Uterus (tissue), 4 donors: ENCODE measurements at places on chromosomes 11 and 22. TPM values are rescaled to one million over a fixed set of nuclear protein-coding genes. Genes with fewer than 3 reads are reported as not detected.

Gene SSTR3
- under 0.01 TPM for total RNA-seq

Gene OR8A1
- not detected for total RNA-seq

Gene PATE2
- not detected for total RNA-seq

Gene MS4A15
- total RNA-seq: not detected

- DNase-seq: no peak
- no peaks in the 10 kb centered on the region for H3K4me1 ChIP-seq
- no peak overlapping the region for H3K27ac ChIP-seq
- no peaks in the 10 kb centered on the region for H3K27me3 ChIP-seq
These were observed 23.5 kb downstream of the RDX start for GRCh38 chr11:110272919-110273318.

DNA sequence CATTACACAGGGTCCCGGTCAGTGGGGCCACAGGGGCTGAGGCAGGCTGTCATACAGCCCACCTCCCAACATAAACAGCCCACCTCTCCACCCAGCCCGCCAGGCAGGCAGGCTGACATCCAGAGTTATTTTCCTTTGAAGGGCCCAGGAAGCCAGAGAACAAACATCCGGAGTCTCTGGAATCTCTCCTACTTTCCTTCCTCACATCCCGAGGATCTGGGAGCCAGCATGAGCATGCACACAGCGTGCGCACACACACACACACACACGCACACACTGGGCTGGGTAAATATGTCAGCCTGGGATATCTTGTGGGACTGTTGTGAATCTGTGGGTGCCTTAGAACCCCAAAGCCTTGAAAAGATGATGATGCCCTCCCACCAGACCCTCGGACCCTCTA, 55.4 kb downstream of the PDE2A start:
- no peaks in the 10 kb centered on the region for H3K36me3 ChIP-seq
- no peaks in the 10 kb centered on the region for H3K27me3 ChIP-seq
- peak overlapping the region; percentile 52 for H3K27ac ChIP-seq
- H3K4me1 ChIP-seq: no peaks in the 10 kb centered on the region
- peak; percentile 52 for DNase-seq
- no peak overlapping the region for H3K4me3 ChIP-seq

GRCh38 chr22:34105461-34106062, 185.3 kb upstream of the LARGE1 start:
- H3K27me3 ChIP-seq: no peaks in the 10 kb centered on the region
- no peaks in the 10 kb centered on the region for H3K4me1 ChIP-seq
- DNase-seq: peak; percentile 31
- H3K27ac ChIP-seq: no peak overlapping the region

DNA sequence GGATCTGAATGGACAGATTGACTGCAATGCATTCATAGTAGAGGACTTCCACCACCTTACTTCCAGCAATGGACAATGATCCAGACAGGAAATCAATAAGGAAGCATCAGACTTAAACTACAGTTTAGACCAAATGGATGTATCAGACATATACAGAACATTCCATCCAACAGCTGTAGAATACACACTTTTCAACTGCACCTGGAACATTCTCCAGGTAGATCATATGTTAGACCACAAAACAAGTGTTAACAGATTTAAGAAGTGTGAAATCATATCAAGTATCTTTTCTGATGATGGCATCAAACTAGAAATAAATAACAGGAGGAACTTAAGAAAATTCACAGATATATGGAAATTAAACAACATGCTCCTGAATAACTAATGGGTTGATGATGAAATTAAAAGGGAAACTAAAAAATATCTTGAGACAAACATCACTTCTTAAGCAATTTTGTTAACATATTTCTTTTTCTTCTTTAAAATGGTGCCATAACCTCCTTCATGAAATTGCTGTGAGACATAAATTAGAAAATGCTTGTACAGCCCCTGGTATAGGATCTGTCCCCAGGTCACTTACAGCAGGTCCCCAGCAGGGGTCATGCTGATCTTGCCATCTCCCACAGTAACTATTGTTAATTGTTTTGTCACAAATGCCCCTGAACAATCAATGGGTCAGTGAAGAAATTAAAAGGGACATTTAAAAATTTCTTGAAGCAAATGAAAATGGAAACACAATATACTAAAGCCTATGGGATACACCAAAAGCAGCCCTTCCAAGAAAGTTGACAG, 100.0 kb upstream of the OR4B1 start:
- DNase-seq: no peak
- H3K27me3 ChIP-seq: no peaks in the 10 kb centered on the region
- H3K27ac ChIP-seq: no peak overlapping the region
- no peaks in the 10 kb centered on the region for H3K36me3 ChIP-seq
- H3K4me1 ChIP-seq: no peaks in the 10 kb centered on the region
- H3K4me3 ChIP-seq: no peak overlapping the region

- no peaks in the 10 kb centered on the region for H3K27me3 ChIP-seq
- H3K36me3 ChIP-seq: no peaks in the 10 kb centered on the region
- no peak overlapping the region for H3K27ac ChIP-seq
- no peak for DNase-seq
- H3K4me1 ChIP-seq: no peaks in the 10 kb centered on the region
- H3K4me3 ChIP-seq: no peak overlapping the region
These were observed 1058.2 kb downstream of the LRRC4C start for GRCh38 chr11:40401132-40401853.

DNA sequence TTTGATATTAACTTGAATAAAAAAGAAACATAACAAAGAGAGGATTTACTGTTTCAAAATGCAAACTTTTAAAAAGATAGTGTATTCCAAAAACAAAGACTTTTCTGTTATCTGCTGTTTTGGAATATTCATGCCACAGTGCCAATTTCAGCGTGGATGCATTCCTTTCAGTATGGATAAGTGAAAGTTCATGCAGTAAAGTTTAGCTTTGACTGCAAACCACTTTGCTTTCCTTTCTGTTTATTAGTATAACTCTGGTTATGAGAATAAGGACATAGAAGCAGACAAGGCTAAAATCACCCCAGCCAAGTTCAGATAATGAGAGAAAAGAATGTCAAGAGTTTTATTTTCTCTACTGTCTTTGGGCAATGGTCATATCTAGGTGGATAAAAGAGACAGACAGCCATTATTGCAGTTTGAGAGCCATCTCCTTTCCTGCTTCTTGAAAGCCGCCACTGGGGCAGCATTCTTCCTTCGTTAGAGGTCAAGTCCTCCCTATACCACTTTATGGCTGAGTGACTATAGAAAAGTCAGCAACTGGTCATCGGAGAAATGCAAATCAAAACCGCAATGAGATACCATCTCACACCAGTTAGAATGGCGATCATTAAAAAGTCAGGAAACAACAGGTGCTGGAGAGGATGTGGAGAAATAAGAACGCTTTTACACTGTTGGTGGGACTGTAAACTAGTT, 82.4 kb upstream of the BLID start:
- H3K27ac ChIP-seq: no peak overlapping the region
- no peaks in the 10 kb centered on the region for H3K27me3 ChIP-seq

GRCh38 chr11:124536520-124536919, 6.9 kb downstream of the OR8B12 start:
- H3K27me3 ChIP-seq: no peaks in the 10 kb centered on the region
- no peak overlapping the region for H3K27ac ChIP-seq
- no peaks in the 10 kb centered on the region for H3K36me3 ChIP-seq
- no peak for DNase-seq
- no peak overlapping the region for H3K4me3 ChIP-seq

DNA sequence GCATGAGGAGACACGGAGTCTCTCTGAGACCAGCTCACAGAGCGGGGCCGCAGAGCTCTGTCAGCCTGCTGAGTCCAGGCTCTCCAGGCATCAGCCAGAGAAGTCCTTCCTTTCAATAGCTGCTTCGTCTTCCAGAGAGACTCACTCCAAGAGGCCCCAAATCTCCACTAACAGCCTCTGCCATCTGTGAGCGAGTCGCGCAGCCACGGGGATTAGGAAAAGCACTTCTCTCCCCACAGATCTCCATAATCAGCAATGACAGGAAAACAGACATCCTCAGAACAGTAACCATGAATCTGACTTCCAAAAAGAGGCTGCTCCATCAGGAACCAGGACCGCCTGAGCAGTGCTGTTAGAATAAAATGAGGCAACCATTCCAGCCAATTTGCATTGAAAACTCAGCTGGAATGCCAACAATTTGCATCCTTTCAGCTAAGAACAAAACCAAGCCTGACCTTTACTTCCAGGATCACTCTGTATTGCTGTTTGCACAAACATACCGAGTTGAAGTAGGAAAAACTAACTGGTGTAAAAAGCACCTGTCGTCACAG, 65.4 kb downstream of the SMCO4 start:
- no peak overlapping the region for H3K27ac ChIP-seq
- no peaks in the 10 kb centered on the region for H3K27me3 ChIP-seq
- DNase-seq: no peak
- H3K36me3 ChIP-seq: no peaks in the 10 kb centered on the region

DNA sequence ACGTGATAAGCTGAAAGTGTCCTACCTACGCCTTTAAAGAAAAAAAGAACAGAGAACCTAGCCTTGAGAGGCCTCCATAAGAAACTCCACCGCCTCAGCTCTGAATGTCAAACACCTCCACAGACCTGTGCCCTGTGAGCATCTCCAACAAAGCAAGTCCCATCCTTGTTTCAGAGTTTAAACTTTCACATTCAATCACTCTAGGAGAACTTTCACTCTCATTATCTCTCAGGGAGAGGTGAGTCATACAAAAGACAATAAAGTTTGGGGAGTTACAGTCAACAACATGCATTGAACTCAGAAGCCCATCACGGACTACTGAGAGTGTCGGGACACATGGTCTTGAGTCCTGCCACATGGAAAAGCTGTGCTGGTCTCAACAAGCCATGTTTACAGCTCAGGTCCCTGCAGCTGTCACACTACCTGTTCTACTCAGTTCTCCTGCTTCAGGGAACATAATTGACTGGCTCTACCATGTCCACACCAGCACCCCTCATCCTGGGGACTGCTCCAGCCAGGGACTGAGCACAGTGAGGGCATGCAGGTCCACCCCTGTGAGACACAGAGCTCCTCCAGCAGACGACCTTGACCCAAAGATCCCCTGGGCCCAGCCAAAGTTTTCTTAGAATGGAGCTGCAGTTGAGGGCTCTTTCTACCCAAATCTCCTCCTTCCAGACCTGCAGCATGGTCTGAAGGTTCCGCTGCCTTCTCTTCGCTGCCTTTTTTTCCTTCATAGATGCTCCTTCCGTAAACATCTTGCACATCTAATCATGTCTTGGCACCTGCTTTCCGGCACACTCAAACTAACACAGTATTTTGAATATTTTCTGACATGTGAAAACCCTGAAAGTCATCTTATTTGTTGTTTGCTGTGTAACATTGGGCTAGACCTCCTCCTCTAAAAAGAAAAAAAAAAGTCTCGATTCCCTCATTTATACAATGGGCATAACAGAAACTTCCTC, 114.9 kb downstream of the ETS1 start:
- H3K27ac ChIP-seq: peak overlapping the region; percentile 0
- DNase-seq: no peak

DNA sequence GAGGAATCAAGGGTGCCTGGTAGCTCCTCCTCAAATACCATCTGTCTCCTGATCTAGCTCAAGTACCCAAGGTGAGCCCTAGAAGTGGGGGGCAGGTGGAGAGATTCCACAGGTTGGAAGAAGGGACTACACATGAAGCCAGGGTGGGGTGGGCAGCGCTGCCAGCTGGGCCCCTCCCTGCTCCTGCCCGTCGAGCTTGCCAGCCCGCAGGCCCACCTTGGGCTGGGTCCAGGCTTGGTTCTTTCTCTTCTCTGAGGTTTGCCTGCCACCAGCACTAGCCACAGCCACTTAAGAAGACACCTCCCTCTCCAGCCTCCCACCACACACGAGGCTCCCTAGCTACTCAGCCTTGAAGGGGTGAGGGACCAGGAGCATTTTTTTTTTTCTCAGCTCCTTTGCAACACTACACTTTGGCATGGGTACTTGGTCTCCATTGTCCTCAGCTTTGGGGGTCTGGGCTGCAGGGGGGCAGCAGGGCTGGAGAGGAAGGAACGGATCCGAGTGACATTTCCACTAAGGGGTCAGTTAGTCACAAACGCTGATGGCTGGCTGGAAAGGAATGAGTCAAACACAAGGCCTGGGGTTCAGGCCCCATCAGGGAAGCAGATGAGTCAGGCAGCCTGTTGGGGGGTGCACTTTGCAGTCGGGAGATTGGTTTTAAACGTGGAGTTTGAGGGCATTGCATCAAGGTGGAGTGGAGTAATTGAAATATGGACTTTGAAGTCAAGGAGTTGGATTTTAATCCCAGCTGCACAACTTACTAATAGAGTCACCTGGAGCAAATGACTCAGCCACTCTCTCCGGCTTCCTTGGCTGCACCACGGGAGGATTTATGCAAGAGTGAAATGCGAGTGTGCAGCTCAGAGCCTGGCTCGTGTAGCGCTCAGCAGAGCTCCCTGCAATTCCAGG, 7.4 kb upstream of the NPTXR start:
- DNase-seq: no peak
- no peaks in the 10 kb centered on the region for H3K27me3 ChIP-seq
- H3K4me3 ChIP-seq: no peak overlapping the region
- no peaks in the 10 kb centered on the region for H3K36me3 ChIP-seq

GRCh38 chr22:37476389-37477329, 9.5 kb downstream of the MFNG start:
- no peak overlapping the region for H3K4me3 ChIP-seq
- H3K27ac ChIP-seq: no peak overlapping the region
- no peaks in the 10 kb centered on the region for H3K4me1 ChIP-seq
- no peaks in the 10 kb centered on the region for H3K36me3 ChIP-seq

GRCh38 chr22:30221121-30221992, 25.2 kb downstream of the LIF start:
- H3K4me3 ChIP-seq: no peak overlapping the region
- no peaks in the 10 kb centered on the region for H3K4me1 ChIP-seq
- no peak overlapping the region for H3K27ac ChIP-seq
- DNase-seq: no peak
- no peaks in the 10 kb centered on the region for H3K27me3 ChIP-seq
- no peaks in the 10 kb centered on the region for H3K36me3 ChIP-seq

- no peaks in the 10 kb centered on the region for H3K36me3 ChIP-seq
- no peaks in the 10 kb centered on the region for H3K4me1 ChIP-seq
- no peak for DNase-seq
- no peaks in the 10 kb centered on the region for H3K27me3 ChIP-seq
- no peak overlapping the region for H3K27ac ChIP-seq
These were observed 118.2 kb downstream of the DSCAML1 start for GRCh38 chr11:117678658-117679406.

GRCh38 chr11:128843198-128843785, 23.8 kb downstream of the KCNJ1 start:
- DNase-seq: no peak
- no peaks in the 10 kb centered on the region for H3K27me3 ChIP-seq
- no peaks in the 10 kb centered on the region for H3K36me3 ChIP-seq
- H3K27ac ChIP-seq: no peak overlapping the region
- H3K4me1 ChIP-seq: no peaks in the 10 kb centered on the region
- no peak overlapping the region for H3K4me3 ChIP-seq

- no peak overlapping the region for H3K4me3 ChIP-seq
- no peaks in the 10 kb centered on the region for H3K36me3 ChIP-seq
- DNase-seq: no peak
- H3K27ac ChIP-seq: no peak overlapping the region
These were observed 1.9 kb downstream of the TMA7B start for GRCh38 chr22:39962071-39962470.
